Gastrocnemius medialis (tissue), 4 donors: ENCODE measurements at places on chromosomes 3 and 15. TPM values are rescaled to one million over a fixed set of nuclear protein-coding genes. Genes with fewer than 3 reads are reported as not detected.

DNA sequence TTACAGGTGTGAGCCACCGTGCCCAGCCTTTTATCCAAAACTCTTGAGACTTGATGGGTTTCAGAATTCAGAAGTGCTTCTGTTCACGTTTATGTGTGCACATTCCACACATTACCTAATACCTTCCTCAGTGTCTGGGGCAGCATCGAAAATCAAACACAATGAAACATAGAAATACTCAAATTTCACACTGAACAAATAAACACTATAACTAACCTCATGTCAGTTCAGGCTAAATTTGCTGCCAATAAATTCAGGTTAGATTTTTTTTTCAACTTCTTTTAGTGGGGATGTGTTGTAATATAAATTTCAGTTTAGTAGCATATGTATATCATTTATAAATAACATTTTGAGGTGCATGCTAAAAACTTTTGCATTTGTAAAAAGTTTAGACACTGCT, 2.8 kb downstream of the EIF2AK4 start:
- no peak for DNase-seq
- no peak overlapping the region for H3K4me3 ChIP-seq
- peaks cover 19% of the 10 kb centered on the region for H3K36me3 ChIP-seq
- H3K27me3 ChIP-seq, result no peaks in the 10 kb centered on the region

DNA sequence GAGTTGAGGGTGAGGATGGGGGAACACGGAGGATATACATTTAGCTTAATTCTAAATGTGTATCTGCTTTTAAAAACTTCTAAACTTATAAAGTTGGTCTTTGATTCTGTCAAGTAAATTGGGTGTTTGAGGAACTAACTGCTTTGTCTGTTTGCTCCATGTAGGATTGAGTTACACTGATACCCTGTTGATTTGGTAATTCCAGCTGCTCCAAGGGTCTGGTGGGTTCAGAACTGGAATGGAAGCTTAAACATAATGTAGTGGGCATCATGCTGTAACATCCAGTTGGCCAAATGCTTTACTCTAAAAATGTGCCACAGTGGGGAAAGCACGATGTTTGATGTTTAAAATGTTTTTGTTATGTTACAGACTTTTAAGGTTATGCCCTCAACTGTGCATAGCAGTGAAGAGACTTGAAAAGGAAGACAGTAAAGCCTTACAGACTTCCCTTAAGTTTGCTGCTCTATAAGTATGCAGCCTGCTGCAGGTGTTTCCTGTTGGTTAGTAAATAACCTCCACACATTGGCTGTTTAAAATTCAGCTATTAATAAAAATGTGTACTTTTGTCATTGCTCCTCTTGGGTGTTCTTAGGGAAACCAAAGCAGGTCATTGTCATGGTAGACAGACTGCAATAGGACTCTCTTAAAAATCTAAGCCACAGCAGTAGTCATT, 5.9 kb upstream of the EDEM1 start:
- no peak for DNase-seq
- no peak overlapping the region for H3K27ac ChIP-seq
- peaks cover 52% of the 10 kb centered on the region for H3K36me3 ChIP-seq
- H3K27me3 ChIP-seq, result no peaks in the 10 kb centered on the region
- H3K4me1 ChIP-seq, result peaks cover 12% of the 10 kb centered on the region

- H3K27ac ChIP-seq, result no peak overlapping the region
- H3K36me3 ChIP-seq, result no peaks in the 10 kb centered on the region
- DNase-seq, result no peak
- H3K27me3 ChIP-seq, result no peaks in the 10 kb centered on the region
These were observed 193.8 kb downstream of the BCHE start for GRCh38 chr3:165643425-165643824.

GRCh38 chr3:190213727-190214126, 93.0 kb upstream of the P3H2 start:
- H3K36me3 ChIP-seq, result no peaks in the 10 kb centered on the region
- H3K27me3 ChIP-seq, result no peaks in the 10 kb centered on the region
- H3K4me3 ChIP-seq, result no peak overlapping the region
- no peaks in the 10 kb centered on the region for H3K4me1 ChIP-seq

GRCh38 chr15:77118882-77119321, 48.0 kb upstream of the TSPAN3 start:
- no peak overlapping the region for H3K27ac ChIP-seq
- no peaks in the 10 kb centered on the region for H3K27me3 ChIP-seq
- no peaks in the 10 kb centered on the region for H3K36me3 ChIP-seq
- no peak overlapping the region for H3K4me3 ChIP-seq
- no peak for DNase-seq

DNA sequence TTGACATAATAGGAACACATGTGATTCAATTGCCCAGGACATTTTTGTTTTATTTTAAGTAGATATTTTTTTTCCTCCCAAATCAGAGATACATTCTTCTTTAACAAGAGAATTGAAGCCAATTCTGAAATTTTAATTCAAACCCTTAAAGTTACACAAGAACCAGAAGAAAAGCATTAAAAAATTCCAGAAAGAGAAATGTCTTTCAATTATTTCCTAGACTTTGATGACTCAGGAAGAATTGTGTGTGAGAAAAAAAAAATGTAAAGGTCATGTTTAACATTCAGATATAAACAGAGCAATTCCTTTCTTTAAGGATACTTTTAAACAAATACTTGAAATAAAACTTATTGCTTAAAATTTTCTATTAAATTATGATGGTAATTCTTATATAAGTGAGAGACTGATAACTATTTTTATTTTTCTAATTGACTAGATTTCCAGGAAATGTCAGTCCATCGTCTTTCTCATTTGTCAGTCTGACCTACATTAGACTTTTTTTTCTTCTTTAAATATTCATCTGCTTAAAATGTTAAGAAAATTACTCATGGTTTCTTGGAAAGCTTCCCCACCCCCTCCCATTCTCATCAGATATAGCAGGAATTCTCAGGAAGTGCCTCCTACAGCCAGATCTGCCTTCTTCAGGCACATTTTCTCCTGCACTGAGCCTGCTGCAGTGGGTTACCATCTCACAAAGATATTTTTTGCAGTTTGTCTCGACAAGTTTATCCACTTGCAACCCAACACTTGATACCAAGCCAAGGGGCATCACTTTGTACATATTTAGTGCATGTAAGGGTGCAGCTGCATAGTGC, 261.8 kb upstream of the CBLB start:
- H3K36me3 ChIP-seq, result no peaks in the 10 kb centered on the region
- no peak overlapping the region for H3K4me3 ChIP-seq
- H3K4me1 ChIP-seq, result peaks cover 3% of the 10 kb centered on the region
- H3K27me3 ChIP-seq, result no peaks in the 10 kb centered on the region

GRCh38 chr3:190718097-190718496, 144.4 kb downstream of the GMNC start:
- H3K27me3 ChIP-seq, result no peaks in the 10 kb centered on the region
- no peak for DNase-seq
- H3K4me3 ChIP-seq, result no peak overlapping the region

GRCh38 chr15:61633951-61634350, 404.8 kb upstream of the RORA start:
- no peaks in the 10 kb centered on the region for H3K4me1 ChIP-seq
- H3K27me3 ChIP-seq, result no peaks in the 10 kb centered on the region
- DNase-seq, result no peak
- H3K4me3 ChIP-seq, result no peak overlapping the region
- H3K27ac ChIP-seq, result no peak overlapping the region

DNA sequence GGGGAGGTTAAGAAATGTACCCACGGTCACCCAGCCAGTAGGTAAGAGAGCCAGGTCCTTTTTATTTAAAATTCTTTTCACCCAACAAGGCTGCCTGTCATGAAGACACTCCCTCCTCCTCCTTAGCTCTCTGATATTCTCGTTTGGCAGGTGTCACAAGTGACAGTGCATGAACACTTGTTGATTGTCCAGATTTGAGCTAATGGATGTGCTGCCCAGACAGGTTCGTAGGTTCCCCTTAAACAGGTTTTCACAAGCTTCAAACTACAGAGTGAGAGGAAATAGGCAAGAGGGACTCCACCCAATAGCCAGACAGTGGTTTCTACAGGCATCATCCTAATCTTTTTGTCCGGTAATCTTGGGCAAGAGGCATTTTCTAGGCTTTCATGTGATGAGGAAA, 32.2 kb downstream of the ATP13A4 start:
- no peaks in the 10 kb centered on the region for H3K36me3 ChIP-seq
- no peaks in the 10 kb centered on the region for H3K4me1 ChIP-seq
- DNase-seq, result no peak
- no peak overlapping the region for H3K27ac ChIP-seq

DNA sequence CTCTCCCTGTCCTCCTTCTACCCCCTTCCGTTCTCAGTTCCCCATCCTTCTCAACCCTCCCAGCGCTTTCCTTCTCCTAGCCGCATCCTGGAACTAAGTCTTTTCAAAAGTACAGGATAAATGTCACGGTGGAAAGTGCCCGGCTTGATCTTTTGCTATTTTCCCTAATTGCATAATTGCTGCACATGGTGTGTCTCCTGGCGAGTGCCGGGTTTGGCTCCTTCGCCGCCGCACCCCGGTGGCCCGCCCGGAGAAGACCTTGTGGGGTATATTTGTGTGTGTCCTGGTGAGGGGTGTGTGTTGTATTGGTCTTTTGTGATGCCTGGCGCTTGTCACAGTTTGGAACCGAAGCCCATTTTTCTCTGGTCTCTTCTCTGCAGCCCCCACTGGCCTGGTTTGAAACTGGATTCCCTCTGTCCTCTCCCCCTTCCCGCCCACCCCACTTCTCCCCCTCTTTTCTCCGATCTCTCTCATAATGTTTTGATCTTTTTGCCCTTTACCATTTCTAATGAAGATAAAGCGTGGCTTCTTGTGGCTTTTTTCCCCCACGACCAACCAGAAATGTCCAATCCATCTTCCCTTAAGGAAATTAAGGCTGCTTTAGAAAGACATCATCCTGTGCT, 692 bp downstream of the UBE2E2 start:
- H3K4me3 ChIP-seq, result peak overlapping the region; percentile 80
- H3K27ac ChIP-seq, result peak overlapping the region; percentile 95
- peak; percentile 46 for DNase-seq
- H3K27me3 ChIP-seq, result no peaks in the 10 kb centered on the region
- peaks cover 44% of the 10 kb centered on the region for H3K4me1 ChIP-seq

- no peaks in the 10 kb centered on the region for H3K4me1 ChIP-seq
- DNase-seq, result peak; percentile 28
- H3K27ac ChIP-seq, result no peak overlapping the region
These were observed 65.6 kb downstream of the SYNPR start for GRCh38 chr3:63343674-63344073.

- DNase-seq, result no peak
- H3K4me1 ChIP-seq, result no peaks in the 10 kb centered on the region
- no peaks in the 10 kb centered on the region for H3K27me3 ChIP-seq
- H3K27ac ChIP-seq, result no peak overlapping the region
- no peak overlapping the region for H3K4me3 ChIP-seq
These were observed 590.0 kb upstream of the ADAMTS9 start for GRCh38 chr3:65277798-65278197.

DNA sequence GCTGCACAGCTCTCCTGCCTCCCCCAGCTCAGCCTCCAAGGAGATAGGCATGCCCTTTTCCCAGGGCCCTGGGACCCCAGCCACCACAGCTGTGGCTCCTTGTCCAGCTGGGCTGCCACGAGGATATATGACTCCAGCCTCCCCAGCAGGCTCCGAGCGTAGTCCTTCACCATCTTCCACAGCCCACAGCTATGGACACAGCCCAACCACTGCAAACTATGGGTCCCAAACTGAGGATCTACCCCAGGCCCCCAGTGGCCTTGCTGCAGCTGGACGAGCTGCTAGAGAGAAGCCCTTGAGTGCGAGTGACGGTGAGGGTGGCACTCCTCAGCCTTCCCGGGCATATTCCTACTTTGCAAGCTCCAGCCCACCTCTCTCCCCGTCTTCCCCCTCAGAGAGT, 20.5 kb upstream of the APEH start:
- H3K4me1 ChIP-seq, result peaks cover 4% of the 10 kb centered on the region
- H3K27me3 ChIP-seq, result no peaks in the 10 kb centered on the region
- no peak for DNase-seq
- H3K27ac ChIP-seq, result no peak overlapping the region
- no peaks in the 10 kb centered on the region for H3K36me3 ChIP-seq

DNA sequence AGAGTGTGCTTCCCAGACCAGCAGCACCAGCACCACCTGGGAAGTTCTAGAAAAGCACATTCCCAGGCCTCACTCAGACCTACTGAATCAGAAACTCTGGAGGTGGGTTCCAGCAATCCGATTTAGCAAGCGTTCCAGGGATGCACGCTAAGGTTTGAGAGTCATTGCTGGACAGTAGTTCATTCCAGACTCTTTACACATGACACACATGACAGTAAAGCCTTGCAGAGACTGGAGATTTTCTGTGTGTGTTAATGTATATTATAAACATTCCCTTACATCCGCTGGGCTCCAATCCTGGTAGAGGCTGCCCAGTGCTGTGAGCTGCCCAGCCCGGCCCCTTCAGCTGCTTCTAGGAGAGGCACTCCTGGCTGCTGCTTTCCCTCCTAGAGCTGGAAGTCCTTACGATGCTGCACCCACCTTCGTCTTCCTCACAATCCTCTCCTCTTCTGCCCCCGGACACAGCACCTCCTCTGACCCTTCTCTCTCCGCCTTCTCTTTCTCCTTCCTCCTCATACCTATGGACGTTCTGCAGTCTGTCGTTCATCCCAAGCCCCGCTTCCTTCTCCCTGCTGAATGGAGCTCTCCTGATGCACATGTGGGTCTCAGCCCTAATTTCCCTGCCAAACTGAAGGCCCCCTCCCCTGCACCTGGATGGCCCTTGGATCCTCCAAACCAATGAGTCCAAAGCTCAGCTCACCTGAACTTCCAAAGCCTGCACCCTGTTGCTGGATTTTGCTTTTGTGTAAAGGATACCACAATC, 44.4 kb downstream of the ITGA11 start:
- no peak overlapping the region for H3K4me3 ChIP-seq
- DNase-seq, result no peak
- H3K36me3 ChIP-seq, result no peaks in the 10 kb centered on the region
- H3K4me1 ChIP-seq, result no peaks in the 10 kb centered on the region
- no peaks in the 10 kb centered on the region for H3K27me3 ChIP-seq

DNA sequence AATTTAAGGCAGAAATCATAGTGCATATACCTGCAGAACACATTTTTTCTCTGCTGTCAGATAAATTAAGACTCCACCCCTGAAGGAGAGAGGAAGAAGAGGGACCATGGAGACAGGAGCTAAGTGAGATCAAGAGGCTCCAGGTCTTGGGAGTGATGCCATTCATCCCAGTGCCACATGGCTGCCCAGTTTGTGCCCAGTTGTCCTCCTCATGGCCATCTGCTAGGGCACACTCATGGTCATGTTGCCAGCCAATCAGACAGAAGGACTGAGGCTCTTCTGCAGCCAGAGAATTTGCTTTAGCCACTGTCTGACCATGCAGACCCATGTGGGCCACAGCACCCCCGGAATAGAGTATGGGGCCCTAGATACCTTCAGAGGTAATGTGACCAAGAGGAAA, 270.5 kb upstream of the PROK2 start:
- no peaks in the 10 kb centered on the region for H3K36me3 ChIP-seq
- H3K4me3 ChIP-seq, result no peak overlapping the region
- peaks cover 4% of the 10 kb centered on the region for H3K4me1 ChIP-seq
- no peaks in the 10 kb centered on the region for H3K27me3 ChIP-seq

ACTR8 gene
- 13.6 TPM for total RNA-seq

UBP1 gene
- total RNA-seq, result 26.0 TPM

SCN5A gene
- 2.8 TPM for total RNA-seq

NEDD4 gene
- 45.4 TPM for total RNA-seq

CHL1 gene
- 0.36 TPM for total RNA-seq
